ENCODE measurements at places on chromosomes 6 and 20. TPM values are rescaled to one million over a fixed set of nuclear protein-coding genes. Genes with fewer than 3 reads are reported as not detected.

Gene PLCB1
- total RNA-seq = 14.1 TPM

Gene PGM3
- total RNA-seq = 22.9 TPM

Gene SSTR4
- total RNA-seq = not detected

Gene PAQR8
- total RNA-seq = 2.8 TPM

Gene YIPF3
- total RNA-seq = 135 TPM

Gene OR12D3
- not detected for total RNA-seq

Gene EEF1E1
- total RNA-seq = 28.0 TPM

Gene BPIFB1
- not detected for total RNA-seq

Gene APCDD1L
- 0.22 TPM for total RNA-seq

Gene VGLL2
- total RNA-seq = not detected

Gene GNAS-AS1
- not detected for total RNA-seq

Gene EPB41L2
- total RNA-seq = 189 TPM

Gene STMND1
- total RNA-seq = not detected

Gene HDGFL1
- total RNA-seq = not detected

Gene GJA10
- not detected for total RNA-seq

Gene GSTA1
- total RNA-seq = not detected

Gene PAK5
- total RNA-seq = not detected

Gene NRN1
- 70.3 TPM for total RNA-seq

Gene NUP43
- 13.4 TPM for total RNA-seq

Gene TBXT
- total RNA-seq = not detected

Gene SNX5
- total RNA-seq = 169 TPM

Gene CST7
- total RNA-seq = 1.1 TPM

Gene SLC12A5
- total RNA-seq = not detected

Gene CYP24A1
- not detected for total RNA-seq

Gene PLAGL1
- 42.7 TPM for total RNA-seq

Gene RRAGD
- 31.6 TPM for total RNA-seq

Gene NELFCD
- total RNA-seq = 38.4 TPM

Gene CLDN20
- total RNA-seq = not detected

Gene MCCD1
- not detected for total RNA-seq

Gene PRKN
- total RNA-seq = 11.6 TPM

Gene DEFB113
- total RNA-seq = not detected

Gene FOXA2
- total RNA-seq = not detected

Gene DAAM2
- total RNA-seq = 125 TPM

Gene SLC17A1
- not detected for total RNA-seq

Gene SH3BGRL2
- total RNA-seq = 39.9 TPM

Gene C6orf163
- 3.7 TPM for total RNA-seq

Gene RFX6
- total RNA-seq = not detected

Gene MCM9
- 16.6 TPM for total RNA-seq

Gene PRICKLE4
- 4.8 TPM for total RNA-seq

Gene RSPH4A
- total RNA-seq = not detected

Gene GNMT
- not detected for total RNA-seq

Gene ID4
- 52.6 TPM for total RNA-seq

Gene NMBR
- not detected for total RNA-seq

Gene WFDC2
- not detected for total RNA-seq

Gene C6orf15
- not detected for total RNA-seq

All from subcutaneous adipose tissue (tissue), 4 donors.